Lower lobe of right lung (tissue), 2 donors: ENCODE measurements at places on chromosomes 1 and 21.

DNA sequence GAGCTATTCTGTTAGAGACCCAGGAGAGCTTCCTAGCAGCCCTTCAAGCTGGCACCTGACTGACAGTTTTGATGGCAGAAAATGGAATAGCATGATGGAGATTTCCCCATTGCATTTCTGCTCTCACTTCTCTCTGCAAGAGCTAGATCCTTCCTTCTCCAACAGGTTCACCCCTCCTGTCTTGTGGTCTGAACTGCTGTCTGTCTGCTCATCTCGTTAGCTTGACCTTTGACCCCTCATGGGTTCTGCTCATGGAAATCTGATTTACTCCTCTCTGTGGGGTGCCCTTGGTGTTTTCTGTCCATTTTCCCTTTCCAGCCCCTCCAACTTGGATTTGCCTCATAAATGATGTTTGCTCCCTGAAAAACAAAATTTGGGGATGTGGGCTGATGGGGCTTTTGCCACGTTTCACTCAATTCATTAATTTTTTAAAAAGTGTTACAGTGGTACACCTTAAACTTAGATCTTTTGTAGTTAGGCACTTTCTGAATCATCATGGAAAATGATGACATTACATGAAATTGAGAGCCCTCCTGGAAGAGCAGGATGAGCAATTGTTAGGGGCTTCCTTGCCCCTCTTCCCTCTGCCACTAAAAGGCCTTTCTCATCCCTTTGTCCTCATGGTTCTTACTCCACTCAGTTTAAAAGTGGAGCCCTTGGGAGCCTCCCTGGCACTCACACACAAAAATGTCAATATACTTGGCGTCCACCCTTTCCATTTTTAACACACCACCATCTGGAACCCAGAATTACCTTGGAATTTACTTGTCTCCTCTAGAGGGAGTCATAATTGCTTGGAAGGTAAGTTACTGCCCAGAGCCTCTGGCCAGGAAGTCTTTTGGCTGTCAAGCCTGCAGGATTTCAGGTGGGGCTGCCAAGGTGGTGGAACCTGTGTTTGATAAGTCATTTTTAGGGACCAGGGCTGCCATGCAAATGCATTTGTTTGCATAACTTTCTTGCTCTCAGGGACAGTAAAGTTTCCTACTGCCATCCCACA lies 31.9 kb upstream of the IL19 start:
- DNase-seq: no peak

DNA sequence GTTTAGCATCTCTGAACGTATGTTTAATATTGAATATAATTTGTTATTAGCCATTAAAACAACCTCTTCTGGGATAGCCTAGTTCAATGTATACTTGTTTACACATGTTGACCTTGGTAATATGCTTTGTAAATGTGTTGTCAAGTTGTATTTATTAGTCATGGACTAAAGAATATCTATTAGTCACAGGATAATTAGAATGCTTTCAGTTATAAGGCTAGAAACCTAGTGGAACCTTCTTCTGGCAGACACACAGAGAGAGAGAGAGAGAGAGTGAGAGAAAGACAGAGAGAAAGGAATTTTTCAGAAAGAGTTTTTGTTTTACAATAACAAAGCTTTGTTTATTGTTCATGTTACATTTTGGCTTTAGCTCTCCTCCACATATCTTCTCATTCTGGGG lies 181.1 kb upstream of the APP start:
- no peak for DNase-seq

DNA sequence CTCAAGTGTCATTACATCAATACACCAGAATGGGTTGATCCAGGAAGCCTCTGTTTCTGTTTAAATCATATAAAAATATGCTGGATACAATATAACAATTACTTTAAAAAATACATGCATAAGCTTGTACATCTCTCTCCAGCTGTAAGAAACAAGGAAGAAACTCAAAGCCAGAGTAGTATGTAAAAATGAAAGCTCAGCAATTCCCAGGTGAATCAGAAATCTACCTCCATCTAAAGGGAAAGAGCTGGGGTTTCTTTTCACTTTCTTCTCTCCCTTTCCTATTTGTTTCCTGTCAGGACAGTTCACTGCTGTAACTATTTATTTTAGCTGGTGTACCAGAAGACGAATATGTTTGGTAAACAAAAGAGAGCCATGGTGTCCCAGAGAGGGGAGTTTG lies 301.0 kb upstream of the C1orf87 start:
- DNase-seq: no peak

GRCh38 chr1:204348722-204349121 lies 11.0 kb downstream of the PLEKHA6 start:
- DNase-seq: peak; percentile 60

DNA sequence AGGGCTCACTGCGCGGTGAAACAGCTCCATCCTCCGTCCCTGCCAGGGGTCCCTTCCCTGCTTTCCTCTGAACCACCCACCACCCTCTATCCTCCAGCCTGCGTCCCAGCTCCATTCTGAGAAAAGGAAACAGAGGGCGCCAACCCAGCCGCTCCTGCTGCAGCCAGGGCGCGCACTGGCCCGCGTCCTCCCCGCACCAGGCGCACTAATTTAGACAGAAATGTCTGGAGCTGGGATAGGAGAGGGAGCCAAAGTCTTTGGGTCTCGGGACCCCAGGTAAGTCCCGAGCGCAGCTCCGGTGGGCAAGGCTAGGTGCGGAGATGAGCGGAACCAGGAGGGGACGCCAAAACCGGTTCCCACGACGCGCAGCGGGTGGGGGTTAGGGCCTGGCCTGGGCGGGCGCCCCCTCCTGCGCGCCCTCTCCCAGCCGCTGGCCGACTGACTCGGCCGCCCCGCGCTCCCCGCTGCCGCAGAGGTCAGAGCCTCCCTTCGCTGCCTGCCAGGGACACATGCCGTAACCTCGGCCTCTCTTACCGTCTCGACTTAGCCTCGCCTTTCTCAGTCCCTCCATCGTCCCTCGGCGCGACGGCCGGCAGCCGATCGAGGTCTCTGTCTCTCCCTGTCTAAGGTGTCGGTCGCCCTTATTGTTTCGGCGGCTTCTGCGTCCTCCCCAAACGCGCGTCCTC lies 2.0 kb downstream of the CAMK2N1 start:
- no peak for DNase-seq
